ENCODE measurements at places on chromosomes 1 and 21. TPM values are rescaled to one million over a fixed set of nuclear protein-coding genes. Genes with fewer than 3 reads are reported as not detected.

Gene IFNLR1
- 1.4 TPM for total RNA-seq

Gene CFHR1
- 0.31 TPM for total RNA-seq

Gene FLG2
- total RNA-seq = 0.13 TPM

Gene TNFSF4
- 0.76 TPM for total RNA-seq

Gene FAM76A
- 10.4 TPM for total RNA-seq

Gene TIAM1
- total RNA-seq = 18.7 TPM

Gene NBPF20
- total RNA-seq = 2.1 TPM

Gene ALPL
- 4.1 TPM for total RNA-seq

Gene LCE1A
- not detected for total RNA-seq

Gene EMC1
- 71.8 TPM for total RNA-seq

Gene MYBPH
- 0.11 TPM for total RNA-seq

Gene CADM3
- 105 TPM for total RNA-seq

Gene NBPF26
- 7.5 TPM for total RNA-seq
